ENCODE measurements at places on chromosomes 13 and 19.

- peaks cover 5% of the 10 kb centered on the region for H3K36me3 ChIP-seq
- H3K4me1 ChIP-seq, result peaks cover 33% of the 10 kb centered on the region
- DNase-seq, result no peak
- no peak overlapping the region for H3K4me3 ChIP-seq
These were observed 12.7 kb downstream of the KDM4B start for GRCh38 chr19:4981681-4981958.

GRCh38 chr13:113534236-113534860 lies 43.8 kb upstream of the DCUN1D2 start:
- peaks cover 27% of the 10 kb centered on the region for H3K36me3 ChIP-seq
- H3K4me3 ChIP-seq, result no peak overlapping the region
- no peaks in the 10 kb centered on the region for H3K27me3 ChIP-seq
- no peak for DNase-seq
- no peaks in the 10 kb centered on the region for H3K4me1 ChIP-seq
- no peak overlapping the region for H3K27ac ChIP-seq

GRCh38 chr19:13521066-13521465 lies 14.8 kb upstream of the CACNA1A start:
- no peak overlapping the region for H3K27ac ChIP-seq
- no peaks in the 10 kb centered on the region for H3K4me1 ChIP-seq
- no peak for DNase-seq
- peaks cover 12% of the 10 kb centered on the region for H3K27me3 ChIP-seq

- H3K4me1 ChIP-seq, result no peaks in the 10 kb centered on the region
- no peak overlapping the region for H3K4me3 ChIP-seq
- peaks cover 2% of the 10 kb centered on the region for H3K27me3 ChIP-seq
- H3K36me3 ChIP-seq, result peaks cover 2% of the 10 kb centered on the region
These were observed 224.0 kb upstream of the UBL3 start for GRCh38 chr13:30074431-30074830.

GRCh38 chr13:36431204-36432105 lies 840 bp upstream of the CCNA1 start:
- DNase-seq, result no peak
- peaks cover 13% of the 10 kb centered on the region for H3K27me3 ChIP-seq
- H3K27ac ChIP-seq, result no peak overlapping the region

- H3K4me3 ChIP-seq, result no peak overlapping the region
- DNase-seq, result no peak
- H3K27me3 ChIP-seq, result peaks cover 1% of the 10 kb centered on the region
- no peaks in the 10 kb centered on the region for H3K36me3 ChIP-seq
These were observed 54.3 kb upstream of the SOX1 start for GRCh38 chr13:112012705-112013085.

DNA sequence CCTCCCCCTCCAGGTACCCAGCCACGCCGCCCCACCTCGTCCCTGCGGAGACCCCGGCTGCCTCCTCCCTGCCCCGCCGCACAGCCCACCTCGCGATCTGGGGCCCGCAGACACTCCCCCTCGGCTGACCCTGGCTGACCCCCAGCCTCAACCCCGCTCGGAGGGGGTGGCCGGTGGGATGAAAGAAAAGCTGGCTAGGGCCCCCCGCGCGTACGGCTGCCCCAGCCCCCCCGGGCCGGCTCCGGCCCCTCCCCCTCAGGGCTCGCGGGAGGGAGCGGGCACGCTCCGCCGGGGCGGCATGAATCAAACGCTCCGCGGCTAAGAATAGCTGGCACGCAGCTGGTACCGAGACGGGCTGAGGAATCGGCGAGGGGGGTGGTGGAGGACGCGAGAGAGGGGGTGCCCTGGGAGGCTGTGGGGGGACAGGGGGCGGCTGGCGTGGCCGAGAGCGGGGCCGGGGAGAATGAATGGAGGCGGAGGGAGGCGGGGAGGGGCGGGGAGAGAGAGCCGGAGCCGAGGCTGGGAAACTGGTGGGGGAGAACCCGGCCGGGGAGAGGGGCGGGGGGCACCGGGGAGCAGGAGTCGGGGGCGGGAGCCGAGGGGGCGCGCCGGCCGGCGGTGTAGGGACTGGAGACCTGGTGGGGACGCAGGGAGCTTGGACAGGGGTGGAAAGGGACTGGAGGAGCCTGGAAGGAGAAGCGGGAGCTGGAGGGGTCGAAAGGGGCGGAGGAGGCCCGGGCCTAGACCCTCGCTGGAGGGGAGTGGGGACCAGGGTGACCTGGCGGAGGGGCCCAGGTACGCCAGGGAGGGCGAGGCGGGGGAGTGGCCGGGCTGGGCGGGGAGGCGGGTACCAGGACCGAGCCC lies 1.1 kb downstream of the SHANK1 start:
- H3K4me3 ChIP-seq, result peak overlapping the region; percentile 67
- H3K36me3 ChIP-seq, result peaks cover 7% of the 10 kb centered on the region
- peaks cover 53% of the 10 kb centered on the region for H3K27me3 ChIP-seq

DNA sequence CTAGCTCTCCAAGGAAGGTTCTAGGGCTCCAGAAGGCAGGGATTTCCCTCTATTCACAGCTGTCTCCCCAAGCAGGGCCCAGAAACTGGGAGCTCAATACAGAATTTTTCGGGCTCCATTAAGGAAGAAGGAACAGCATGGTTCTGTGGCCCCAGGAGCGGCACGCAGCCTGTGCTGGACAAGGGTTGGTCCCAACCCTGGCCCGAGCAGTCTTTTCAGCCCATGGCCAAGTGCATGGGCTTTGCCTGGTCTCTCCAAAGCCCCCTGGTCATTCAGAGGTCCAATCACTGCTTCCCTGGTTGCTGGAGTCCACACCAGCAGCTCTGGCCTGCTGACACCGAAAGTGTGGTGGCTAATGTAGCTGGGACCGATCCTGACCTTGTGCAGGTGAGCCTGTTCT lies 6.6 kb upstream of the PRKD2 start:
- H3K27me3 ChIP-seq, result no peaks in the 10 kb centered on the region
- DNase-seq, result no peak
- H3K4me1 ChIP-seq, result peaks cover 42% of the 10 kb centered on the region

DNA sequence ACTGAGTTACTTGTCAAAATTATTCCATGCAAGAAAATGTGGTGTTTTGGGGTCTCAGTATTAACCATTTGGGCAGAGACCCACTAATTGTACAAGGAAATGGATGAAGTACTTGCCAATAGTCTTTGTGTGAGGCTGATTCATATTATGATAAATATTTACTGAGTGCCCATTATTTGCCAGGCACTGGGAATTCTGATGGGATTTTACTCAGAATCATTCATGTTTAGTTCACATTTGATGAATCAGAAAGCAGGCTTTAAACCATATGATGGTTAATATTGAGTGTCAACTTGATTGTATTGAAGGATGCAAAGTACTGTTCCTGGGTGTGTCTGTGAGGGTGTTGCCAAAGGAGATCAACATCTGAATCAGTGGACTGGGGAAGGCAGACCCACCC lies 66.2 kb upstream of the SOX21 start:
- H3K27ac ChIP-seq, result no peak overlapping the region
- H3K4me3 ChIP-seq, result no peak overlapping the region
- H3K27me3 ChIP-seq, result peaks cover 3% of the 10 kb centered on the region
- no peaks in the 10 kb centered on the region for H3K4me1 ChIP-seq
- H3K36me3 ChIP-seq, result no peaks in the 10 kb centered on the region

- DNase-seq, result no peak
- H3K4me3 ChIP-seq, result peak overlapping the region; percentile 85
- H3K27ac ChIP-seq, result no peak overlapping the region
- peaks cover 7% of the 10 kb centered on the region for H3K4me1 ChIP-seq
- H3K27me3 ChIP-seq, result peaks cover 6% of the 10 kb centered on the region
- H3K36me3 ChIP-seq, result no peaks in the 10 kb centered on the region
These were observed 193.8 kb downstream of the KATNAL1 start for GRCh38 chr13:30113551-30113950.

DNA sequence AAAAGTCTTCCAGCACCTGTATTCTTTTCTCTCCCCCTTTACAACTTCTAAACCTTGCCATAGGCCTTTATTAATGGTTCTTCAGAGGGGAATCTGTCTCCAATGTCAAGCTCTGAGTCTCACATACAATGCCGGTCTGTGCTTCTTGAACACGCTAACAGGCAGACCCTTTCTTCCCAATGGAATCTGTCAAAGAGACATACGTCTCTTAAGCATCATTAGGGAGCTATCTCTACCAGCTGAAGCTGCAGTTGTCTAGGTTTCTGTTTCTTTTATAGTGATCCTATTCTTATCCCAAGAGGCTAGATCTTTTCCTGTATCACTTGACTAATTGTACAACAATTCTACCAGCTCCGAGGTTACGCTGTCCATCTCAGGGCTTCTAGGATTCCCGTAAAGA lies 560.8 kb upstream of the NBEA start:
- no peaks in the 10 kb centered on the region for H3K4me1 ChIP-seq
- H3K27ac ChIP-seq, result no peak overlapping the region
- H3K4me3 ChIP-seq, result no peak overlapping the region
- no peak for DNase-seq
- no peaks in the 10 kb centered on the region for H3K36me3 ChIP-seq

DNA sequence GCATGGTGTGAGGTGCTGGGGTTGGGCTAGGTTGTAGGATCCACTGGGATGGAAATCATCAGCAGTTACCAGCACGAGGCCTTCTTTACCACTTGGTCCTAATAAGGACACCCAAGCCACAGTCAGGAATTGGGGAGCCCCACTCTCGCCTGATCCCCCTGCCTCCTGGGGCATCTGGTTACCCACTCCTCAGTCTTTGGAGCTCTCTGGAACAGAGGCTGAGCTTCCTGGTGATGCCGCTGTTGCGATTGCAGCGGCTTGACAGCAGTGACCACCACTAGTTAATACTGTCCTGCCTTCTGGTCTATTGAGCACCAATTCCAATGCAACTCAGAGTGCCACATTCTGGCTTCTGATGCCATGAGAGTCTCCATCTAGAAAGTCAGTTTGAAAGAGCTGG lies 13.5 kb downstream of the TMEM272 start:
- no peak overlapping the region for H3K4me3 ChIP-seq
- H3K4me1 ChIP-seq, result peaks cover 25% of the 10 kb centered on the region
- H3K27ac ChIP-seq, result no peak overlapping the region

- peaks cover 15% of the 10 kb centered on the region for H3K36me3 ChIP-seq
- H3K27me3 ChIP-seq, result no peaks in the 10 kb centered on the region
- H3K27ac ChIP-seq, result no peak overlapping the region
- peaks cover 4% of the 10 kb centered on the region for H3K4me1 ChIP-seq
- no peak overlapping the region for H3K4me3 ChIP-seq
These were observed 56.0 kb upstream of the DOCK9 start for GRCh38 chr13:99033814-99034213.

DNA sequence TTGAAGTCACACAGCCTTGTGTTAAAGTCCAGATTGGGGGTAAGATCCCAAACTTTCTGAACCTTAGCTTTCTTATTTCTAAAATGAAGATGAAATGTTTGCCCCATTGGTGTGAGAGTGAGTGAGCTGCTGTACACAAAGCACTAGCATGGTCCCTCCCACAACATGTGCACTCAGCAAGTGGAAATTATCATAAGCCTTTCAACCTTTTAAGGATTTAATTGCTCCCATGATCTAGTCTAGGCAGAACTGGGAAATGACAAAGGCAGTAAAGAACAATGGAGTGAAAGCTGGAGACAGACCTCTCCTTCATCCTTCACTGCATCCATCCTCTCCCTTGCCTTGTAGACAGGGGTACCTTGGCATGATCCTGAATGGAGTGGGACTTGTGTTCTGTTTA lies 76.0 kb upstream of the GPR12 start:
- DNase-seq, result no peak
- no peak overlapping the region for H3K27ac ChIP-seq
- H3K4me1 ChIP-seq, result no peaks in the 10 kb centered on the region
- peaks cover 2% of the 10 kb centered on the region for H3K36me3 ChIP-seq
- peaks cover 22% of the 10 kb centered on the region for H3K27me3 ChIP-seq
- no peak overlapping the region for H3K4me3 ChIP-seq

DNA sequence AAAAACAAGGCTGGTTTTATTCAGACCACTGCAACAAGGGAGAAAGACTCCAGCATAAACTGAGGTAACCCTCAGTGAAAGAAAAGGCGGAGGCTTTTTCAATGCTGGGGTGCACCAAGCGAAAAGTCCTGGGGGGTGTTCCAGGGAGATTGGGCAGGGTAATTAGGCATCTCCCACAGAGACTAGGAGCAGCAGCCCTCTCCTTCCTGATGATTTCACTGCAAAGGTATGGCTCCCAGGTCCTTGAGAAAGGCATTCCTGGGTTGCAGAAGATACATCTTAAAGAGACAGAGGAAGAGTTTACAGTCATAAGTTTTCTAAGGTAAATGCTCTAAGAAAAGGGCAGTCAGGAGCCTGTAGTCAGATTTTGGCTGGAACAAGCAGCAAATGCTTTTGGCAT lies 412.0 kb downstream of the FOXO1 start:
- no peak for DNase-seq
- peaks cover 5% of the 10 kb centered on the region for H3K4me1 ChIP-seq
- H3K27me3 ChIP-seq, result peaks cover 3% of the 10 kb centered on the region
- H3K27ac ChIP-seq, result no peak overlapping the region
- H3K4me3 ChIP-seq, result no peak overlapping the region
- H3K36me3 ChIP-seq, result no peaks in the 10 kb centered on the region

DNA sequence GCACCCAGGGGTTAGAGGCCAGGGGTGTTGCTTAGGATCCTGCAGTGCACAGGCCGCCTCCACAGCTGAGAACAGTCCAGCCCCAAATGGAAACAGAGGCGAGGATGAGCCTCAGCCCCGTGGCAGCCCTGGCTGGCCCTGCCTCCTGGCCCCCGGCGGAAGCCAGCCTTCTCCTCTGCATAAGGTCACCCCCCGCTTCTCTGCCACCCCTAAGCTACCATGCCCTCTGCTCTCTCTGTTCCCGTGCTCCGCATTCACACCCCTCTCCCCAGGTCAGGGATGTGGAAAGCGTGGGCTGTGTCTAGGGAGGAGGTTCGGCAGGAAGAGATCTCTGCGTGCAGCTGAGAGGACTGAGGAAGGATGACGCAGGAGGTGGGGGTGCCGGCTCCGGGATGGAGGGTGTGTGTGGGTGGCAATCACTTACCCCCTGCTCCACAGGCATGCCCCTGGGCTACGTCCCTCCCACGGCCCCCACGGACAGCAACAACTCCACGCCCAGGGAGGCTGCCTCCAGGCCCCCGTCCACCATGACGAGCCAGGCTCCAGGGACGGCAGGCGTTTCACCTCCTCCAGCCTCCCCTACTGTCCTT lies 6.0 kb downstream of the SSC5D start:
- no peak overlapping the region for H3K27ac ChIP-seq
- no peak for DNase-seq
- H3K4me3 ChIP-seq, result peak overlapping the region; percentile 49
- no peaks in the 10 kb centered on the region for H3K36me3 ChIP-seq
- H3K27me3 ChIP-seq, result peaks cover 9% of the 10 kb centered on the region

DNA sequence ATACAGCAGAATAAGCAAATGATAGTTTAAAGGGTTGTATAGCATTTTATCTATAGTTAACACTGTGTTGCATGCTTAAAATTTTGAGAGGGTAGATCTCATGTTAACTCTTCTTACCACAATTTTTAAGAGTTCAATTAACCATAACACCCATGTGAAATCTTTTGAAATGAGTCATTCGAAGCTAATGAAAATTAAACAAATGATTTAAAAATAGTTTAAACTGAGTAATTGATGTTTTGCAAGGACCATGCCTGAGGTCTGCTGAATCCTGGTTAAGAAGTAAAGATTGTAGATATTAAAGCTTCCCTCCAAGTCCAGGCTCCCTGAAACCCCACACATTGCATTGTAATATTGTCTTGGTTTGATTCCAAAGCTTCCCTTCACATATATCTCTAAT lies 176.7 kb upstream of the RNF113B start:
- H3K4me3 ChIP-seq, result no peak overlapping the region
- peaks cover 2% of the 10 kb centered on the region for H3K27me3 ChIP-seq
- no peak overlapping the region for H3K27ac ChIP-seq
- no peaks in the 10 kb centered on the region for H3K4me1 ChIP-seq
- H3K36me3 ChIP-seq, result no peaks in the 10 kb centered on the region

Measured in memory B cell (primary cell).